ENCODE measurements at places on chromosomes 1 and 21.

DNA sequence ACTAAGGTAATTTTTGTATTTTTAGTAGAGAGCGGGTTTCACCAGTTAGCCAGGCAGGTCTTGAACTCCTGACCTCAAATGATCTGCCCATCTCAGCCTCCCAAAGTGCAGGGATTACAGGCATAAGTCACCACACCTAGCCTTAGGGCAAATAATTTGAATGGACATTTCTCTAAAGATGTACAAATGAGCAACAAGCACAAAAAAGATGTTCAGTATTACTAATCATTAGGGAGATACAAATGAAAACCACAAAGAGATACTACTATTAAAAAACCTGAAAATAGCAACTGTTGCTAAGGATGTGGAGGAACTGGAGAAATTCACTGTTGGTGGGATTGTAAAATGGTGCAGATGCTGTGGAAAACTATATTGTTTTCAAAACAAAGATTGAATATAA is 79.1 kb downstream of the GABPA start:
- no peak for DNase-seq

DNA sequence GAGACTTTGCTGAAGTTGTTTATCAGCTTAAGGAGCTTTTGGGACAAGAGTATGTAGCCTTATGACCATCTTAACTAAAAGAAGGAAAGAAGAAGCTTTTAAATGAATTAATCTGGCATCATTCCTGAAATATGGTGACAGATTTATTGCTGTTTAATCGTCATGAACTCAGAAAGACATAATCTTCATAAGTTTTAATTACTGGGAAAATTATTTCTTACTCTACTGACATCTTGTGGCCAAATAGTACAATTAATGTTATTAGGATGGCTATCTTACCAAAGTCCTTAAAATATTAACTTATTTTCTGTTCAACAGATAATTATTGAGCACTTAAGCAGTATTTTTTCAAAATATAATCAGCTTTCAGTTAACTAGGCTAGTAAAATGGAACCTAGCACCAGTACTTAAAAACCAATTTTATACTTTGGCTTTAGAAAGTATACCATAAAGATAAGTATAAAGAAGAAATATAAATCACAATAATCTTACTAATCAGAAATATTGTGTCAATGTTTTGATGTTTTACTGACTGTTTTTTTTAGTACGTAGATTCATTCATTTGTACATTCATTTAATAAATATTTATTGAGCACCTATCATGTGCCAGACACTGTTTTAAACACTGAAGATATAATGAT is 34.7 kb upstream of the GPR25 start:
- DNase-seq, result peak; percentile 14

- DNase-seq, result no peak
Measured at GRCh38 chr1:152886085-152886484, 8.0 kb downstream of the SMCP start.

DNA sequence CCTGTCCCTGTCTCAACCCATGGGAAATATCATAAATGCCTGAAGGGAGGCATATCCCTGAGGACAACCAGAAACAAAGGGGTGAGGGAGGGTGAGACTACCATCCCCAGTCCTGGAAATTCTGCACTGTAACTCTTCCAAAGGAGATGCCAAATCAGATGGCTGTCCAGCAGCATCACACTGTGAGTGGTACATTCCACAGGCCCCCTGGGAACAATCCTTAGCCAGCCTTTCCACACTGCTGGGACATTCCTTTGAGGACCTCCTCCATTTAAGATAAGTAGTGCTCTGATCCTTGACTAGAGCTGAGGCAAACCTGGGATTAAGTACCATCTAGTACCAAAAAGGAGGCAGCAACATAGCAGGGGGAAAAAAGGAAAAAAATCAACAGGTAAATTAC is 10.7 kb downstream of the IVL start:
- DNase-seq, result no peak
